Kidney capillary endothelial cell (primary cell): ENCODE measurements at places on chromosomes 7 and 10.
A peak's percentile ranks its signal among the peaks of the same experiment; 100 is the strongest.

GRCh38 chr10:128958834-128959690, 508.0 kb upstream of the MGMT start:
- DNase-seq: no peak

DNA sequence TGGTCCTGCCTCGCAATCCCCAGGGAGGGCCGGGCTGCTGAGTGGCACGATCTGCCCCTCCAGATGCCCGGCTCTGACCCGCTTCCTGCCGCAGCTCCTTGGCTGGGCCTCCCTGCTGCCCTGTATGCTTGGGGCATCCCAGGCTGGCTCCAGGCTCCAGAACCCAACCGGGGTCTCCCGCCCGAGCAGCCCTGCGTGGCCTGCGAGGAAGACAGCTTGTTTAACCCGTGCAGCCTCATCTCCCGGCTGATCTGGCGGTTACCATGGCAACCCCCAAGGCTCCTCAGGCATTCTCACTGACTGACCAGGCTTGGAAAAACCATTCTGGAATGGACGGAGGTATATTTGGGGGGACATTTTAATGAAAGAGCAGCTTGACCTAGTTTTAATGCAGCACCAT, 232.4 kb upstream of the MYO3A start:
- DNase-seq: no peak

GRCh38 chr7:157622000-157622399, 285.2 kb downstream of the DNAJB6 start:
- DNase-seq: no peak

- peak; percentile 44 for DNase-seq
These were observed 598 bp downstream of the MCMBP start for GRCh38 chr10:119871881-119872609.

GRCh38 chr7:112069879-112070321, 136.3 kb downstream of the DOCK4 start:
- DNase-seq: peak; percentile 78

- no peak for DNase-seq
These were observed 57.7 kb downstream of the CALCR start for GRCh38 chr7:93516834-93517233.

- DNase-seq: no peak
These were observed 7.9 kb upstream of the EN2 start for GRCh38 chr7:155449869-155450557.

DNA sequence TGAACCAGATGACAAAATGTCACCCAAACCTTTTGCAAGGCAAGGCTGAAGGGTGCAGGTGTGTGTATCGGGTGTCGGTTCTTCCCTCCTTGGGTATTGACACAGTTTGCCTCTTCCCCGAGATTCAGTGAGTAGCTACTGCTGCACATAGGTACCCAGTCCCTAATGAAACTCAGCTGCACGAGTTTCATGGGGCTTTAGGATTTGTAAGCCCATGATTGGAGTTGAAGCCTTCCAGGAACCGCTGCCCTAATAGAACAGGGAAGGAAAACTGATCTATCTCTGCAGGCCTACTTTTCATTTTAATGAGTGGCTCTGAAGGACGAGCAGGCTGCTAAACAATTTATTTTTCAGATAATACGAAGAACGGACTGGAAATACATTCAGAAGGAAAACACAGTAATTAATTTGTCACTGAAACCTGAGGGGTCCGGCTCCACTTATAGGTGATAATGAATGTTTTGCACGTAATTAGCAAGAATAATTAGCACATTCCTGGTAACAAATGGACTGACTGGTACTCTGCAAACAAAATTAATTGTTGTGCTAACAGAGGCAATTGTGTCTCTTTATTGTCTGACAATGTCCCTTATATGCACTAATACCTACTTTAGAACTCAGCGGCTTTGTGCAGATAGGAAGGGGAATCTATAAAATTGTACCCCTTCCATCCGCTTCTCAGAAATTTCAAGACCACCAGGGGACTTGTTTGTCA, 49.6 kb upstream of the FZD8 start:
- no peak for DNase-seq

DNA sequence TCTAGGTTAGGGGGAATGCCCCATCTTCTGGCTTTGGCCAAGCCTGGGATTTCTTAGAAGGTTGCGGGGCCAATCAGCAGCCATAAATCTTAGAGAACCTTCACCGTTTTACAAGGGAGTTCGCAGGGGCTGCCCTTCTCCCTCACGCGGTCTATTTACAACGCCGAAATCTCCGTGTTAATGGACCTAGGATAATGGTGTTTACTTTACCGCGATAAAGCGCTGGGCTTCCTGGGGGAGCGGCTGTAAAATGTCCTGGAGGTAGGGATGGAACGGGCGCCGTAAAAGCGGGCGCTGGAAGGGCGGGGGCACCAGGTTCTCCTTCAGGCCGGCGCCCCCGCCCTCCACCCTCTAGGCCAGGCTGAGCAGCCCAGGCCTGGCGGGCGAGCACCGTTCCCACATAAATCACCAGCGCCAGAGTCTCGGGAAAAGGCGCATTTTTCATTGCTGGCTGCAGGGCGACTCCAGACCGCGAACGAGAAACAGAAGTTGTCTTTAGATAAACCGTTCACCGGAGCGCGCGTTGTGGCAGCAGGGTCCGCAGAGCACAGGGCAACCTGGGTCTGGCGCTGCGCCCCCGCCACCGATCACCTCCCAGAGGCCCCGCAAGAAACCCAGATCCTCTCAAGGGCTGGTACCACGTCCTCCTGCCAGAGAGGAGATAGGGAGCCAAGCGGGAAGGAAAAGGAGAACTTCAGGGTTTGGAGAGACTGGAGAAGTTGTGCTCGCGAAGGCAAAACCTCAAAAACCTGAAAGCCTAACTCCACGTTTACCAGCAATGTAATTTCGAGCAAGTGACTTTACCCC, 12.5 kb upstream of the NKX2-3 start:
- no peak for DNase-seq

DNA sequence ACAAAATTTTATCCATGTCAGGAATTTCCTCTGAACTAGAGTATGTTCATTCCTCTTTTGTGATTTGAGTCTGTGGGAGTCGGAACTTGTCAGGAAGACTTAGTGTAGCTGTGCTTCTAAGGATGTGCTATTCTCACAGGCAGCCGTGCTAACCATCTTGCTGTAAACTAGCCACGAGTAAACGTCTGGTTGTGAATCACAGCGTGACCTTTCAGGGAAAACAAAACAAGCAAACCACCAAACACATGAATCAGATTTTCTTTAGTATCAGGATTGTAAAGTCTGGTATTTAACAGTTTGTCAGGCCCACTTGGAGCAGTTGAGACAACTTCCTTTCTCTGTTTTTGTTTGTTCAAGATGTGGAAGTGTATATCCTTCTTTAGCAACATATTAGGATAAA, 32.0 kb downstream of the AUTS2 start:
- peak; percentile 66 for DNase-seq

DNA sequence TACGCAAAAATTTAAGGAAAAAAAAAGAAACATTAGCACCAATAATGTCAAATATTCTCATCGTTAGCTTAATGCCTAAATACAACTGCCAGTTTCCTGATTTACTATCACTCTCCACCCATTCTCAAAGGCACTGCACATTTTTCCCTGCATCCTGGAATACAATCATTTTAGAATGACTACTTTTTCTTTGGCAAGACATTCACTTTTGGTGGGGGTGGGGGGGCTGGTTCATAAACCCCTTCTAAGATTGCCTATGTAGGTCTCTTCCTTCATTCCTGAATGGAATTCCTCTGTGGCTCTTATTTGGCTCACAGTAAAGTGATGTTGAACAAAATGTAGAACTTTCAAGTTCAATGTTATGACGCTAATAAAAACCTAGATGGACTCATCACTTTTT, 74.3 kb downstream of the RNLS start:
- no peak for DNase-seq

- DNase-seq: no peak
These were observed 72.7 kb upstream of the PIK3CG start for GRCh38 chr7:106792233-106792926.

- DNase-seq: no peak
These were observed 425 bp downstream of the TLL2 start for GRCh38 chr10:96513305-96513697.

GRCh38 chr10:60566096-60566495, 176.4 kb upstream of the ANK3 start:
- DNase-seq: no peak

- peak; percentile 10 for DNase-seq
These were observed 28.4 kb upstream of the SMARCD3 start for GRCh38 chr7:151276666-151277590.

- DNase-seq: no peak
These were observed 24.7 kb downstream of the DAGLB start for GRCh38 chr7:6422926-6423632.

GRCh38 chr10:102681696-102682095, 32.5 kb downstream of the ARL3 start:
- DNase-seq: no peak

- DNase-seq: no peak
These were observed 34.3 kb downstream of the R3HCC1L start for GRCh38 chr10:98168766-98169165.
